ENCODE measurements at places on chromosomes 5 and 9.

GRCh38 chr5:181168595-181169118, 21.3 kb downstream of the OR2V2 start:
- no peak overlapping the region for H3K27ac ChIP-seq
- H3K4me1 ChIP-seq, result peaks cover 31% of the 10 kb centered on the region
- no peak overlapping the region for H3K4me3 ChIP-seq
- DNase-seq, result no peak
- H3K27me3 ChIP-seq, result peaks cover 37% of the 10 kb centered on the region

GRCh38 chr5:14440223-14440581, 141.4 kb upstream of the OTULINL start:
- no peaks in the 10 kb centered on the region for H3K27me3 ChIP-seq
- H3K4me1 ChIP-seq, result no peaks in the 10 kb centered on the region
- no peaks in the 10 kb centered on the region for H3K36me3 ChIP-seq

DNA sequence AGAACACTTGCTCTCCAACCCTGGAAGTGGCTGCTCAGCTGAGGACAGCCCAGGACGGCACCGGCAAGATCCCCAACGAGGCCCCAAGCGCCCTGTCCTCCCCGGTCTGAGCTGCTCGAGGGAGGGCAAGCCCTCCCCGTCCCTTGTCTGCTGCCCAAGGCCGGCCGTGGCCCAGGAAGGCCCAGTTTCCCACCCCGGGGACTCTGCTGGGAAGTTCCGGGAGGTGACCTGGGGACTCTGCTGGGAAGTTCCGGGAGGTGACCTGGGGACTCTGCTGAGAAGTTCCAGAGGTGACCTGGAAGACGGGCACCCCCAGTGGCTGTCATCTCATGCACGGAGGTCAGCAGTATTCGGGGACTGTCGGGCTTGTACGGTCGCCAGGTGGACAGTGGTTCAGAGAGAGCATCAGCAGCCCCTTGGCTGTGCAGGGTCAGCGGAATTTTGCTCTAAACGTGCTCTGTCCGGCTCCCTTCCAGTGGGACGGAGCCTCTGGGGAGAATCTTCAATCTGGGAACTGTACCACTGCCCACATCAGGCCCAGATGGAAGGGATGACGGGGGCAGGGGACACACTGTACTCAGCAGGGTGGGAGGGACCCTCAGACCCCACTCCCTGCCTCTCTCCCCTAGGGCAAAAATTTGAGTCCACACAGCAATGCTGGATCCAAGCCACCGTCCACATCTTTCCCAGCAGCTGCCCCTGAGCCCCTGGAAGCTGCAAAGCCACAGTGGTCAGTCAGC, 7.2 kb downstream of the NACC2 start:
- H3K4me3 ChIP-seq, result no peak overlapping the region
- no peak overlapping the region for H3K27ac ChIP-seq
- H3K36me3 ChIP-seq, result no peaks in the 10 kb centered on the region
- peaks cover 31% of the 10 kb centered on the region for H3K4me1 ChIP-seq

DNA sequence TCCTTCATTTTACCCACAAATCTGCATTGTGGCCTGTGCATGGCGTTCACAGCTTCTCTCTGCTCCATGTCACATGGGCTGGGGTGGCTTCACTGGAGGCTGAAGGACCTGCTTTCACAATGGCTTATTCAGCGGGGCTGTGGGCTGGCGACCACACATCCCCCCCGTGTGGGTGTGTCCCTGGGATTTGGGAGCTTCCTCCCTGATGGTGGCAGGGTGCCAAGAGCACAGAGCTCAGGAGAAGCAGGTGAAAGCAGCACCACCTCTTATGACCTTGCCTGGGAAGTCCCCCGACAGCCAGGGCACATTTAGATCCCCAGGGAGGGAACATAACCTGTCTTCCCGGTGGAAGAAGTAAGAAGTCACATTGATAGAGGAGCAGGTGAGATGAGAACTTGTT, 5.0 kb upstream of the MED10 start:
- H3K4me1 ChIP-seq, result peaks cover 7% of the 10 kb centered on the region
- no peak overlapping the region for H3K27ac ChIP-seq
- DNase-seq, result no peak
- no peak overlapping the region for H3K4me3 ChIP-seq

GRCh38 chr5:83802686-83803085, 82.0 kb upstream of the HAPLN1 start:
- H3K27ac ChIP-seq, result no peak overlapping the region
- H3K36me3 ChIP-seq, result no peaks in the 10 kb centered on the region
- no peaks in the 10 kb centered on the region for H3K4me1 ChIP-seq
- no peak overlapping the region for H3K4me3 ChIP-seq
- no peak for DNase-seq
- no peaks in the 10 kb centered on the region for H3K27me3 ChIP-seq

DNA sequence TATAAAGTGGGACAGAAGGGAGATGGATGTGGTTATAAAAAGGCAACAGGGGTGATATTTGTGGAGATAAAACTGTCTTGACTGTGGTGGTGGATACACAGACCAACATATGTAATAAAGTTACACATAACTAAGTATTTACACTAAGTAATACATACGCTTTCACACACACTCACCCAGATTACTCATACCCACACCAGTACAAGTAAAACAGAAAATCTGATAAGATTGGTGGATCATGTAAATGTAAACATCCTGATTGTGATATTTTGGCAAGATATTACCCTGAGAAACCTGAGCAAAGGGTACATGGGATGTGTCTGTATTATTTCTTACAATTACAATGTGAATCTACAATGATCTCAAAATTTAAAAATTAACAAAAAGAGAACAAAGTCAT, 53.3 kb upstream of the SLIT3 start:
- no peak overlapping the region for H3K4me3 ChIP-seq
- DNase-seq, result no peak
- H3K27me3 ChIP-seq, result peaks cover 4% of the 10 kb centered on the region
- no peaks in the 10 kb centered on the region for H3K4me1 ChIP-seq
- no peak overlapping the region for H3K27ac ChIP-seq
- no peaks in the 10 kb centered on the region for H3K36me3 ChIP-seq

DNA sequence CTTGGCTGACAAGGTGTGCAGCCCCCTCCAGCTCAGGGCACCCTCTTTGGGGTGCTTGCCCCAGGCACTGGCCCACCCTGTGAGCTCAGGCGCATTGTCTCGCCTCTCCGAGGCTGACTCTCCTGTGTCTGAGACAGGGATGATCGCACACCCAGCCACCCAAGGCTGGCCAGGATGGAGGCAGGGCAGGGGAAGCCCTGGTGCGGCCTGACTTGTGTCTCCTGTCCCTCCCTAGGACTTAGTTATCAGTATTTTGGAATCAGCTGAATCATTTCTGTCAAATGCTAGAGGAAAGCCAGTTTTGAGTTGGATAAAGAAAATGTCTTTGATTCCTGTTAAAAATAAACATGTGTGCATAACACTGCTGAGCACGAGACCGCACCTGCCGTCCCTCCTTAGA, 2.5 kb upstream of the DBH start:
- H3K4me1 ChIP-seq, result no peaks in the 10 kb centered on the region
- H3K27ac ChIP-seq, result no peak overlapping the region
- H3K4me3 ChIP-seq, result no peak overlapping the region
- H3K27me3 ChIP-seq, result no peaks in the 10 kb centered on the region

DNA sequence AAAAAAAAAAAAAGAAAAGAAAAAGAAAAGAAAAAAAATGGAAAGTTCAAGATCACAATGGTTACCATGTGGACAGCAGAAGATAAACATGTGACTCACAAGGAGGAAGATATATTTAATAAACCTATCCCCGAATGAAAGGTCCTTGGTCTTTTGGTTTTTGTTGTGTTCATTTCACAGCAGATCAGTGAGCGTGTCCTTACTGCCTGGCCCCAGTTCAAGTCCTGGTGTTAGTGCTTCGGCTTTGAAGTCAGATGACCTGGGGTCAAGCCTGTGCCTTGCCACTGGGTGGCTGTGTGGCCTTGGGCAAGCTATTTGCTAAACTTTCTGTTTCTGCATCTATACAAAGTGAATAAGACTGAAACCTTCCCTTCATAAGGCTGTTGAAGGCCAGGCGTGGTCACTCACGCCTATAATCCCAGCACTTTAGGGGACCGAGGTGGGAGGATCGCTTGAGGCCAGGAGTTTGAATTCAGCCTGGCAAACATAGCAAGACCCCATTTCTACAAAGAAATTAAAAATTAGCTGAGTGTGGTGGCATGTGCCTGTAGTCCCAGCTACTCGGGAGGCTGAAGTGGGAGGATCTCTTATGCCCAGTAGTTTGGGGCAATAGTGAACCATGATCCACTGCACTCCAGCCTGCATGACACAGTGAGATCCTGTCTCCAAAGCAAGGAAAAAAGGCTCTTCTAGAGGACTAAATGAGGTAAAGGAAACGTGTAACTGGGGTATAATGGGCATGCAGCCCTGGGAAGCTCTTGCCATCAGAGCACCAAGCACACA, 94.5 kb upstream of the SPATA31D4 start:
- no peak for DNase-seq
- no peak overlapping the region for H3K4me3 ChIP-seq
- no peaks in the 10 kb centered on the region for H3K4me1 ChIP-seq
- no peaks in the 10 kb centered on the region for H3K36me3 ChIP-seq
- no peak overlapping the region for H3K27ac ChIP-seq

DNA sequence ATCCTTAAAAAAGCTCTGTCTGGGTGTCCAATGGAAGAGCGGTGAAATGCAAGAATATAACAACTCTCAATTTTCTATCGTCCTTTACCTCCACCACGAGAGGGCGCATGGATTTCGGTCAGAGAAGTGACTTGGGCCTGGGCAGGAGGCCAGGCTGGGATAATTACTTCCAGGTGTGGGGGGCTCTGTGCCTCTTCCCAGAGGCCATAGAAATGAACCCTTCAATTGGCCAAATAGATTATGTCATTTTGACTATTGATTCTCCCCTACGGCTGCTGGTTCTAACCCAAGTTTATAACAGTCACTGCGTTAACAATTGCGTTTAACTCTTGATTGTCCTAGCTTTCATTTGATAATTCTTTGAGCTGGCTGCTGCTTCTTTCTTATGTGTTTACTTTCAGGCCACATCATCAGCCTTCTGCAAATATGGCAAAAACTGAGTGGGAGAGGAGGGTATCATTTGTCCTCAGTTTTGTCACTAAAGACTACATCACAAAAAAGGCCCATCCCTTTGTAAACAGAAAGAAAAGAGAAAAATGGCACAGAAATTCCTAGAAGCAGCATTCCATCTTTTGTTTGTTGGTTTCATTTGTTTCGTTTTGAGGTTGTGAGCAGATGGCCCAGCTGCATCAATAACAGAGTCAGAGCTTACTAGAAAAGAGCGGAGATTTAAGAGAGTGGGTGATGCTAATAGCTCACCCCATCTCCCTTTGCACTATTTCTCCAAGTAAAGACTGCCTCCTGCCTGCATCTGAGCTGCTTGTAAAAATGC, 45.4 kb upstream of the ZFR start:
- DNase-seq, result peak; percentile 86
- no peaks in the 10 kb centered on the region for H3K4me1 ChIP-seq
- H3K36me3 ChIP-seq, result no peaks in the 10 kb centered on the region
- H3K4me3 ChIP-seq, result no peak overlapping the region
- no peak overlapping the region for H3K27ac ChIP-seq

GRCh38 chr5:23840083-23840482, 332.7 kb downstream of the PRDM9 start:
- H3K27me3 ChIP-seq, result no peaks in the 10 kb centered on the region
- no peak for DNase-seq
- H3K36me3 ChIP-seq, result no peaks in the 10 kb centered on the region
- H3K4me3 ChIP-seq, result no peak overlapping the region
- H3K27ac ChIP-seq, result no peak overlapping the region

GRCh38 chr5:179608131-179608581, 15.3 kb downstream of the HNRNPH1 start:
- no peak overlapping the region for H3K4me3 ChIP-seq
- no peaks in the 10 kb centered on the region for H3K27me3 ChIP-seq
- peak overlapping the region; percentile 22 for H3K27ac ChIP-seq
- H3K4me1 ChIP-seq, result peaks cover 5% of the 10 kb centered on the region
- DNase-seq, result peak; percentile 62

GRCh38 chr9:89388084-89388867, 70.0 kb downstream of the SECISBP2 start:
- no peaks in the 10 kb centered on the region for H3K27me3 ChIP-seq
- peak overlapping the region; percentile 18 for H3K27ac ChIP-seq
- H3K4me3 ChIP-seq, result no peak overlapping the region
- peaks cover 14% of the 10 kb centered on the region for H3K4me1 ChIP-seq
- H3K36me3 ChIP-seq, result peaks cover 99% of the 10 kb centered on the region

DNA sequence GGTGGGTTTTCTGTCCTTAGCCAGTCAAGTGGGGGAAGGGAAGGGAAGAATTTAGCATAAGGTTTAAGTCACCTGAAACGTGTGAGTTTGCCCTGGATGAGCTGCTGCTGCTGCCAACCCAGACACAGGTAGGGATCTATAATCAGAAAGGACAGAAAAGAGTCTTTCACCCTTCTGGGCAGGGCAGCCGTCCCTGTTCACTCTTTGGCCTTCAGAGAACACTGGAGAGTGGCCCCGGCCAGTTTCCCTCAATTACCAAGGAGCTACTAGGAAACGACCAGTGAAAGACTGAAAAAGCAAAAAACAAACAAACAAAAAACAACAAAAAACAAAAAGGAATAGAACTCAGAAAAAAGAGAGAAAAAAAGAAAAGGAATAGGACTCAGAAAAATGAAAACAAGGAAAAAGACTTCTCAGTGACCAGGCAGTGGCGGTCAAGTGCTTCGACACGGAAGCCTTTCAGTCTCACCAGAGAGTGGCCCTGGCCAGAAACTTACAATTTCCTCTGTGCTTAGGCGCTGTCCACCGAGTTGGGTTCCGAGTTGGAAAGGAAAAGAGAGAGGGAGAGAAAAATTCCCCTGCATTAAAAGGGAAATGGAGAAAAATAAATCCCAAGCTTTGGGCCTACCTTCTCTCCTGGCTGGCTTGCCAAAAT, 2.5 kb upstream of the GM2A start:
- no peak for DNase-seq
- no peak overlapping the region for H3K27ac ChIP-seq
